GM04504 (cell line): ENCODE measurements at places on chromosomes 11 and 22.

- no peak for DNase-seq
These were observed 827 bp downstream of the GSC2 start for GRCh38 chr22:19149047-19149883.

DNA sequence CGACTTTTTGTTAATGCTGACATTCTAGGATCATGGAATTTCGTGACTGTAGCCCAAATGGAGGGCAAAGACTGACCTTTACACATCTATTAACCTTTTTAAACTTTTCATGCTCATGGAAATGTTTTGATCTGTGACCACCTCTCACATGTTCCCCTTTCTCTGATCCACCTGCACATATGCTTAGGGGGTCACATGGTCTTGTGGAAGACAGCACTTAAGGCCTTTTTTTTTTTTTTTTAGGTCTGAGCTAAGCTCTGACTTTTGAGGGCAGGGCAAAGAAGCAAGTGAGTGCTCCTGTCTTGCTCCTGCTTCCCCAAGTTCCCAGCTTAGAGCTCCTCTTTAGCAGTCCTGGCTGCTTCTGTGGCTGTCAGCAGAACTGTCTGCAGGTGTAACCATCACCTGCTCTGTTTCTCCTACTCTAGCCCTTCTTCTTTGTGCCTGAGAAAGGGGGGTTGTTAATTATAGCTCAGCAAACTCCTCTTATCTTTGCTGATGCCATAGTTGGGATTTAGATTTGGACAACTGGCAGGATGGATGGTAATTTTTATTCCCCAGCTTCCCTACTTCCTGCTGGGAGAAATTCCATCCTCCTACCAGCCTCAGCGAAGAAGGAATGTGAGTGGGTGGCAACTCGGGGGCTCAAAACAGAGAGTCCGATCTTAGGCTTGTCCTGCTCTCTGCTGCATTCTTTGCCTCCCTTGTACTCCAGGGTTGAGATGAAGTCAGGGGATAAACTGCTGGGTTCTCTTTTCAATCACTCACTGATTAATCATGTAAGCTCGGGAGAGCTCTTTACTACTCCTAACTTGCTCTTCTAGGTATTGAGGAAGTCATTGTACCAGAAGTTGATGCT is 64.4 kb downstream of the GRAMD1B start:
- no peak for DNase-seq

GRCh38 chr11:64203421-64204079 is 3.0 kb upstream of the FERMT3 start:
- no peak for DNase-seq

- DNase-seq, result no peak
These were observed 102.8 kb upstream of the DRD2 start for GRCh38 chr11:113578033-113578380.

DNA sequence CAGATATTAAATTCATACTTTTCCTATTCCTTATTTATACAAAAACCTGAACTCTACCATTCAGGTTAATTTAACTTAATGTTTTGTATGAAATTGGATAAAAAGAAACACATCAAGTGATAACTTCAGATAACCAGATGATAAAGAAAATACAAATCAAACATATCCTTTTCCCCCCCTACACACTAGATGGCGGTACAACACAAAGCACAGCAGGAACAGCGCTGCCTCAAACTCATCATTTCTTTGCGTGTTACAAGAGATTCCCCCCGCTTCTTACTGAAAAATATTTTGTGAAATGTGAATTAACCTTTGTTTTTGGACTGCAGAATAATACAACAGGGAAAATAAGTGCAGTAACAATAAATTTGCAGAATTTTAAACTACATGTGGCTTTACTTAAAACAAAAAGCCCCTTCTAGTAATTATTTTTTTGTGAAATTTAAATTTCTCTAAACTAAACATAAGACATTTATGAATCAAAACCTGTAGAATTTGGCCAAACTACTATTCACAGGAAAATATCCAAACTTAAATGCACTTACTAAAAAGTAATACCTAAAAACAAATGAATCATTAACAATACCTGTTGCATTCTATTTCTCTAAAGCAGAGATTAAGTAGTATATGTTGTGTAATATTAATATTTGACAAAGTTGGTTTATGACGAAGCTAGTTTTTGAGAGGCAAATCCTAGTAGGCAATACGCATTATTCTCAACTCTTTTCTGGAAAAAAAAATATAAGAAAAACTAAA is 74.4 kb downstream of the ARHGAP32 start:
- peak; percentile 37 for DNase-seq

DNA sequence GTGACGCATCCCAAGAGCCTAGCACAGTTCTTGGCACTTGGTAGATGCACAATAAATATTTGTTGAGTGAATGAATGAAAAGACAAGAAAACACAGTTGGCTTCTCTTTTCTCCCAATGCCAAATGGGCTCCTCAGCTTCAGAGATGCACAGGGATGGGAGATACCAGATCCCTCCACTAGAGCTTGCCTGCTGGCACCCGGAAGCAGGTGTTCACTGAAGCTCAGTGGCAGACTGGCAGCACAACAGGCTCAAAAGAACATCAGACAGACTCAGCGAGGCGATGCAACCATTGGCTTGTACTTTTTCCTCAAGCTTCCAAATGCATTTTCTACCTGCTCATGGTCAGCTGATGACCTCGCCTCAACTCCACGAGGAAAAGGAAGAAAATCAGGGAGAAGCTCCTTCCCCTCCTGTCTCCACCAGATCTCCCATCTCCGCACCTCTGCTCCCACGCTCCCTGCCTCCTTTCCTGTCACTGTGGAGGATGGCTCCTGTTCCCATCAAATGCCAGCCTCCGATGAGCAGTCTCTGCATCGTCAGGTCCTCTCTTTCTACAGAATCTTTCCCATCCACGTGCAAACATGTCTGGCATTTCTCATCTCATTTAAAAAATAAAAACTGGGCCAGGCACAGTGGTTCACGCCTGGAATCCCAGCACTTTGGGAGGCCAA is 5.8 kb downstream of the RAPSN start:
- DNase-seq, result no peak

GRCh38 chr11:118061586-118062125 is 15.2 kb upstream of the TMPRSS4 start:
- DNase-seq, result no peak

DNA sequence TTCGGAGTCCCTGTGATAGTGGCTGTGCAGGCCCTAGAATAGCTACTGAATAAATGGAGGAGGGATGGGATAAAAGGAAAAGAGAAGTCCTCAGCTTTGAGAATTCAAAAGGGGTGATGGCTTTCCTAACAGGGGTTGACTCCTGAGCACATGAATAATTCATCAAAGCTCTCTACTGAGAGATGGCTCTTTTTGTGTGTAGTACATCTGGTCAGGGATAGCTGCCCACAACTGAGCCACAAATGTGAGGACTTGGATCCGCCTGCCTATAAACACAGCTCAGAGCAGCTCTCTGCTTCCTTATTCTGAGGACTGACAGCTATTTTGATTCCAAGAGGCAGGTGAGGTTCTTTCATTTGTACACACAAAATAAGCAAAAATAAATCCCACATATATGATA is 82.3 kb downstream of the USP35 start:
- DNase-seq, result no peak

DNA sequence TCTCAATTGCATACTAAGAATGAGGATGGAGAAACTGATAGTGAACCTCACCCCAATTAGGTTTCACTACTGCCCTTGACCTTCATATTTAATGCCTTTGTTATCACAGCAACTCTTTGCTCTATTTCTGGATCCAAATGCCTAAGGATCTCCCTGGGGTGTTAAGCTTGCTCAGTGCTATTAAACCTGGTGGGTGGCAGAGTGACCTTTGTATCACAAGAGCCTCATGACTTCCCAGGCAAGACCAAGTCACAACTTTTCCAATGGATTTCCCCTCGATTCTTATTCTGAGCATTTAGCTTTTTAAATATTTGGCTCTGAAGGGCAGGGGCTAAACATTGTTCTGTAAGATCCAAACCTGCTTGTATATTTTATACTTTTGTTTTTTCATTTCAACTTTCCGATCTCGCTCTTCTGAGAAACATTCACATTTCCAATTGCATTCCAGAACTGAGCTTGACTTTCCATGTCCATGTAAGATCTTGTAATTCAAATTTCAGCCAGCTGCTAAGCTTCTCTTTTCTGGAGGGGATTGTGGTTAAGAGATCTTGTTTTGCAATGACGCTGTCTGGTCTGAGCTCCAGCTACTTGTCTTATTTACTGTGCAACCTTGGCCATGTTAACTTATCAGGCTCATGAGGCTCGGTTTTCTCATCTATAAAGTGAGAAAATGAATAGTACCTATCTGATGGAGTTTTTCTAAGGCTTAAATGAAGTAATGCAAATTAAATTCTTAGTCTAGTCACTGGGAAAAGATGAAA is 6.4 kb upstream of the EHF start:
- DNase-seq, result no peak

GRCh38 chr22:28254396-28254795 is 335.3 kb upstream of the PITPNB start:
- no peak for DNase-seq

DNA sequence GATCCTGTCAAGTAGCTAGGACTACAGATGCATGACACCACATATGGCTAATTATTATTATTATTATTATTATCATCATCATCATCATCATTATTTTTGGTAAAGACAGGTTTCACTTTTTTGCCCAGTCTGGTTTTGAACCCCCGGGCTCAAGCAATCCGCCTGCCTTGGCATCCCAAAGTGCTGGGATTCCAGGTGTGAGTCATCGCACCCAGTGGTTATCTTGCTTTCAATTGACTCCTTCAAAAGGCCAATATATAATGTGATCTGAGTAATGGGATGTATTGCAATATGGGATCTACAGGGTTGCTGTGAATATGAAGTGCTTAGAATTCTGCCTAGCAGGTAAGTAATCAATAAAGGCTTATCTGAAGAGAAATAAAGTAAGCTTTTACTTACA is 221.2 kb downstream of the SBF2 start:
- DNase-seq, result no peak

DNA sequence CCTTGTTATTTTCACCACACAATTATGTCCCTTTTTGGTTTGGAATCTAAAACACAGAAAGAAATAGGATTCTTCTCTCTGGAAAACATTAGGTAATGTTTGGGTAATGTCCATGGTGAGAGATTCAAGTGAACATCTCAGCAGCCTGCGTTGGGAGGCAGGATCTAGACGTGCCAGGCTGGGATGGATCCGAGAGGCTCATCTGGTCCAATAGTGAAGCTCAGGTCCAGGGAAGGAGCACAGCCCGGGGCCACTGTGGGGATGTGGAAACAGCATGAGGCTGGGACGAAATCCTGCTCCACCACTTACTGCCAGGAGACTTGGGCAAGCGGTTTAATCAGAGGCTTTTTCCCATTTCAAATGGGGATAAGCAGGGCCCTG is 109.9 kb downstream of the CSNK2A3 start:
- DNase-seq, result no peak

DNA sequence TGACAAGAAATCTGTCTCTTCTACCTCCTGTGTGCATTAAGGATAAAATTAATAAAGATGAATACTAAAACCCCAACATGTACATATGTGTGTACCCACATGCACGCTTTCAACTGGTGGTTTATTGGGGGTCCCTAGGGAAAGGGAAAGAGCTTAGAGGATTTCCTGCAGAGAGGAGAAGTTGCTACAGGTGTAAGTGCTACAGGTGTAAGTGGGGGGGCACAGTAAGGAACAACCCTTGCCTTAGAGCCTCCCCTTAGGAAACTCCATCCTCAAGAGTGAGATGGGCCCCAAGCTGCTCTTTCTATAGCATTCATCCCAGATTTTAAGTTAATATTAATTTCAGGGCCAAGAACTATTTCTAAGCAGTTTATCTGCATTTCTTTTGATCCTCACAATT is 11.9 kb upstream of the ABCC8 start:
- no peak for DNase-seq

- no peak for DNase-seq
These were observed 2.1 kb downstream of the OR4D10 start for GRCh38 chr11:59475176-59475575.

DNA sequence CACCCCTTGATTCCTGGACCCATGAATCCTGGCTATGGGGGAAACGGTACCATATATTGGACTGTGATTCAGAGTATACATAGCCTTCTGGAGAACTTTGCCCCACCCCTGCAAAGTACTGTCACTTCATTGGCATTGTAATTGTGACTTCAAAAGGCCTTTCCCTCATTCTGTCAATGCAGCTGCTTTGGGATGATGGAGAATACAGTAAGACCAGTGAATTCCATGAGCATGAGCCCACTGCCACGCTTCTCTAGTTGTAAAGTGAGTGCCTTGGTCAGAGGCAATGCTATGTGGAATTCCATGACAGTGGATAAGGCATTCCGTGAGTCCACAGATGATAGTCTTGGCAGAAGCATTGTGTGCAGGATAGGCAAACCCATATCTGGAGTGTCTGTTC is 25.7 kb upstream of the MSANTD2 start:
- no peak for DNase-seq

GRCh38 chr11:21933095-21933494 is 259.8 kb upstream of the ANO5 start:
- DNase-seq, result no peak

DNA sequence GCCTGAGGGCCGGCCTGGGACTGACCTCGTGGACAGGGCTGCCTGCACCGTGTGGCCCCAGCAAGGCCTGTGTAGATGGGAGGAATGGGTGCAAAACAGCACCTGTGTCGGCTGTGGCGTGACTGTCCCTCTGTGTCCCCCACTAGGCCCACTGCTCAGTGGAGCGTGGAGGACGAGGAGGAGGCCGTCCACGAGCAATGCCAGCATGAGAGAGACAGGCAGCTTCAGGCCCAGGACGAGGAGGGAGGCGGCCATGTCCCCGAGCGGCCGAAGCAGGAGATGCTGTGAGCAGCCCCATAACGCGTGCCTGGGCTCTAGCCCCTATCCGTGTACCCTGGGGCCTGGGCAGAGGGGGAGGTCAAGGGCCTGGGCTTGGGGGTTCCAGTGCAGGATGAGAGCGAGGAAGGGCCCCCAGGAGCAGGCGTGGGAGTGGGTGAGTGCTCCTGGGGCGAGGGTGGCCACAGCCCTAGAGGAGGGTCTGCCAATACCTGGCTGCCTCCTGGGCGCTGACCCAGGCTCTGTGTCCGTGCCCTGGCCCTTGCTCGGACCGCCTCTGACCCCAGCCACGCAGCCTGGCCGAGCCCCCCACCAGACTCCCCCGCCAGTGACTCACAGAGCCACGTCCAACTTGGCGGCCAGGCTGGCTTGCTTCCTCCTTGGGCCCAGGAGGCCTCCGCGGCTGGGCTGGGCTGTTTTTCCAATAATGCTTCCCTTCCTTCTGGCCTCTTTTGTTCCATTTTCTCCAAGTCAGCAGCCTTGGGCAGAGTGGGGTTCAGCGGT is 11.6 kb downstream of the PRR33 start:
- DNase-seq, result no peak

DNA sequence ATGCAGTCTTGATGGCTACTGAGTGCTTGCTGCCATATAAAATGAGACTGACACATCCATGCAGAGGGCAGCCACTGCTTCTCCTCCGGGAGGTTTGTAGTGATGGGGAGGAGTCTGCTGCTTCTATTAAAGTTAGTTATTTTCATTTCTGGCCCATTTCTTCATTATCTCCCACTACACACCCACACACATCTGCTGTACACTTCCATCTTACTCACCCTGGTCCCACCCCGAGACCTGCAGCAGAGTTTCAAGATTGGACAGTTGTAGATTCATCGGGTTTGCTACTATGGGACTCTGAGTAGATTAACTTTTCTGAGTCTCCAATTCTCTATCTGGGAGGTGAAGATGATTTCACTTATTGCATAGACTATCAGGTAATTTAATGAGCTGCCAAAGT is 176.2 kb upstream of the SNX19 start:
- DNase-seq, result no peak

GRCh38 chr22:37546437-37547250 is 13.6 kb upstream of the CDC42EP1 start:
- DNase-seq, result no peak

- DNase-seq, result no peak
These were observed 27.9 kb downstream of the KCNC1 start for GRCh38 chr11:17762309-17762974.
